Immature natural killer cell (primary cell): ENCODE measurements at places on chromosomes 2 and 18.

GRCh38 chr2:67076239-67076624 lies 320.9 kb upstream of the ETAA1 start:
- DNase-seq, result no peak

GRCh38 chr2:15638720-15639119 lies 47.1 kb downstream of the DDX1 start:
- DNase-seq, result no peak

DNA sequence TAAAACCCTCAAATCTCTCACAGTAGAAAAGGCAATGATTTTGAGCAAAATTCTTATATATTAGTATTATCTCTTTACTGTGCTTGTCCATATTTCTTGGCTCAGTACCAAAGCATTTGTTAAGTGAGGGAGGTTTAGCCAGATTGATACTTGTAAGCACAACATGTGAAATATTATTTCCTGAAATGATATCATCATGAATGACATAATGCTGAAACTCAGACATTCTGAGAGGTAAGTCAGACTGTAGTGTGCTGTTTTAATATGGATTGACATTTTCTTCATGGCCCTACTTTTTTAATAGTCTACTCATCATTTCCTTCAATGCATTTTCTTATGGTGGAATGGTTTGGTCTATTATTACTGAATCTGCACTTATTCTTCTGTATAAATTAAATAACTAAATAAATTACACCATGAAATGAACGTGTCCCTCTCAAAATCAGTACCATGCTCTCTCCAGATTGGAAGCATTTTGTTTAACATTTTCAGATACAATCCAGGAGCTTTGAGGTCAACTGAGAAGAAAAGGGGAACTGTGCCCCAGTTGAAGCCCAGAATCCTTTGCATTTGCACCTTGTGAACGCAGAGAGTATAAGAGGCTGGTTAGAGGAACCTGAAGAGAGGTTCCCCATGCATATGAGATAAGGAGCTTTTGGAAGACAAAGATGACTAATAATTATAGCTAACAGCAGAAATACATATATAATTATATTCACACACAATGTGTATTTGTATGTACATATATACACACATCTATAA lies 50.1 kb upstream of the CRACDL start:
- DNase-seq, result no peak

DNA sequence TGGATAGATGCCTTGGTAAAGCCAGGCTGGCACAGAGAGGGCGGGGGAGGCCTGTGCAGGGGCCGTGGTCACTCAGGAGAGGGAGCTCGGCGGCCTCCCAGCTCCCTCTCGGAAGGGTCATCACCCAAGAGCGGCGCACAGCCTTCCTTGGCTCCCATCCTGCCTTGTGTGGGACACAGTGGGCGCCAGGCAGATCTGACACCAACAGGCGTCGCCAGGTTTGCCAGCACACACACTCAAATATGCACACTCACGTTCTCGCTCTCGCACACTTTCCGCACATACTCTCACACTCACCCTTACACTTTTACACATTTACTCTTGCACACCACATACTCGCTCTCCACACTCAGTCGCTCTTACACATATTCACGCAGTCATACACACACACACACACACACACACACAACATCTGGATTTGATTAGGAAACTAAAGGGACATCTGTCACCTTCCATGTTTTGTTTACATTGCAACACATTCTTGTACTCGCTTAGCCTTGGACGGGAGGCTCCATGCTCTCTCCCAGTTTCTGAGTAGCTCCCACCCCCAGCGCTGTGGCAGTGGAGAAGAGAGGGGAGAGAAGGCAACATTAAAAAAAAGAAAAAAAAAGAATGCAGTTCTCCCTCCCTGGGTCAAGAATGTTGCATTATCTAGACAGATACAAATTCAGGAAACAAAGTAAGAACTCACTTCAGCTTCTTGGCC lies 10.5 kb downstream of the CHMP1B start:
- DNase-seq, result no peak

DNA sequence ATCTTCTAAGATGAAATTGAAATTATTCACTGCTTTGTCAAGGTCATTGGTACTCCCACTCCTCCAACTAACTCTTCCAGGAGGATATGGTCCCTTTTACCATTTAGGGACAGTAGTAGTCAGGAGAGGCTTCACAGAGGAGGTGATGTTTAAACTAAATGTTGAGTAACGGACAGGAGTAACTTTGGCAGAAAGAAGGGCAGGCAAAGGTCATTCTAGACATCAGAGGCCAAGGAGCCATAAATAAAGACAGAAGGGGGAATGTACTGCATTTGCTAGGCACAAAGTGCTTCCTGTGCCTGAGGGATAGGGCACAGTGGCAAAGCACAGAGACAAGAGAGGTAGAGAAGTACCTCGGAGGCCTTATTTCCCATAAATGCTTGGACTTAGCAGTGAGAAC lies 14.6 kb upstream of the ACMSD start:
- DNase-seq, result no peak

DNA sequence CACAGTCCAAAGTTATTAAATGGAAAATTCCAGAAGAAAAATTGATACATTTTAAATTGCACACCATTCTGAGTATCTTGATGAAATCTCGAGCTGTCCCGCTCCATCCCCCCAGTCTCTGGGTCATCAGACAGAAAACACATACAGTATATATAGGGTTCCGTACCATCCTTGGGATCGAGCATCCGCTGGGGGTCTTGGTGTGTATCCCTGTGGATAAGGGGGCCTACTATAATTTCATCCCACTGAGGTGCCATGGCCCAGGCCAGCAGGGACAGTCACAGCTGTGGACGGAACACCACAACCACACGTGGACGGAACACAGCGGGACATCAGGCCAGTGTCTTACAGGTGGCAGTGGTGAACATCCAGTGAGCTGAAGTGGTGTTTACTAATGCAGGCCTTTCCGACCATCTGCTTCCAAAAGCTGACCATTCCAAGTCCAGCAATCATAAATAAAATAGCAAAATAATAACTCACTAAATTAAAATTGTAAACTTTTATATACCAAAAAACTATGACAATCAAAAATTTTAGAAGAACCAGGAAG lies 14.0 kb downstream of the TWIST2 start:
- no peak for DNase-seq

DNA sequence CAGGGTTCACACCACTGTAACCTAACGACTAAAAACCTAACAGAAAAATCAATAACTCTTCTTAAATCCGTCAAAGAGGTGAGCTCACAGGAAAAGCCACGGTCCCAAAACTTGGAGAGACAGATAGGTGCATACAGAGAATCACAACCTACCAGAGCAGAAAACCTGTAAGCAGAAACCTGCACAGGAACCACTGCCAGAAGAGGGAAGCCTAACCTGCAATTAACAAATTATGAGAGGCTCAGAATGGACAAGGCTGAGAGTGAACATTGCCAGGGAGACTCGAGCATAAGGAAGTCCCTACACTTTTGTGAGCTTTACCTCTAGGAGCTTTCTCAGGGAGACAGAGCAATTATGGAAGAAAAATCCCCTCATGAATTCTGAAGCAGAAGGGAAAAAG lies 156.2 kb upstream of the NETO1 start:
- DNase-seq, result no peak

DNA sequence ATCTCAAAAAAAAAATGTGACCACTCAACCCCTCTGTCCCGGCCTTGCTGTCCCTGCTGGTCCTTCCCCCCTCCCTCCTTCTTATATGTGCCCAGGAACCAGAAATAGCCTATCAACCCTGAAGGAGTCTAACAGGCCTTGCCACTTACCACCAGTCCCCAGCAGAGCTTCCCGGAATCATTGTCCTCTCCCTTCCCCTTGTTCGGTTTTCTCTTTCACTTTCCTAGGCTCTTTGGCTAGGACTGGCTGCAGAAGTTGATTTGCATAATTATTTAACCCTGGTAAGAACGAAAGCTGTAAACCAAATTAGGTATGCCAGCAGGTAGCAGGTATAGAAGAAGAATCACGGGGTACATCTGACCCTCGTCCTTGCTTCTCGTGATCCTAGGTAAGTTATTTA lies 72.6 kb upstream of the ZNF532 start:
- DNase-seq, result no peak

DNA sequence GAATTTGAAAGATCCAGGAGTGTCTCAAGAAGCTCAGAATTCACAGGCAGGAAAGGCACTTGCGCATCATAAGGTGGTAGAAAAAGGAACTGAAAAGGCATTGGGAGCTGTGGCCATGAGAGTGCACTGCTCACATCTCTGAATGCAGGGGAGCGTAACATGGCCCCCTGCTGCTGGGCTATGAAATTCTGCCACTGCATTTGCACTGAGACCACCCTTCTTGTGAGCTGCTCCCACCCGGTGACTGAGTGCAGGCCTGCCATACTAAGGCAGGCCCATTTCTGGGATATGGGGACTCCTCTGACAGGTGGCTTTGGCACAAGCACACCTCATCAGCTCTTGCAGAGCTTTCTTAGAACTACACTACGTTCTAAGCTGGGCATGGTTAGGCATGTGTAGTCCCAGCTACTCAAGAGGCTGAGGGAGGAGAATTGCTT lies 25.3 kb upstream of the STARD7 start:
- no peak for DNase-seq
